Stimulated activated CD8-positive, alpha-beta memory T cell treated with anti-CD3 and anti-CD28 coated beads, Interleukin-15, amount 100 ng/mL, for 1 hour (primary cell): ENCODE measurements at places on chromosomes 1 and 21.

GRCh38 chr1:215568299-215568692, 1.2 kb downstream of the KCTD3 start:
- no peak for DNase-seq

DNA sequence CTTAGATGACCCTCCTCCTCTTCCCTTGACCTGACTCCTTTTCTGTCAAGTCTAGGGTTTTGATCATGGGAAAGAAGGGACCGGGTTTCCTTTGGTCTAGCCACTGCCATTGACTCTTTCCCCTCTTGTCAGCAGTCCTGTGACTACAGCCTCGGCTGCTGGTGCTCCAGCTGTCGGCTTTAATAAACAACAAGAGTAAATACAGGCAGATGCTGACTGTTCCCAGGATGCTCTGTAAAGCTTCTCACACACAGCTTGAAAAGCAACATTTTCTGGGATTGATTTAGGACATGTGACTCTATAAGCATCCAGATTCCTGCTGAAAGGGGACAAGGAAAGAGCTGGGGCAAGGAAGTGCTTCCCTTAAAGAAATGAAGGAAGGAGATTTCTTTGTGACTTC, 53.5 kb upstream of the CTTNBP2NL start:
- no peak for DNase-seq

DNA sequence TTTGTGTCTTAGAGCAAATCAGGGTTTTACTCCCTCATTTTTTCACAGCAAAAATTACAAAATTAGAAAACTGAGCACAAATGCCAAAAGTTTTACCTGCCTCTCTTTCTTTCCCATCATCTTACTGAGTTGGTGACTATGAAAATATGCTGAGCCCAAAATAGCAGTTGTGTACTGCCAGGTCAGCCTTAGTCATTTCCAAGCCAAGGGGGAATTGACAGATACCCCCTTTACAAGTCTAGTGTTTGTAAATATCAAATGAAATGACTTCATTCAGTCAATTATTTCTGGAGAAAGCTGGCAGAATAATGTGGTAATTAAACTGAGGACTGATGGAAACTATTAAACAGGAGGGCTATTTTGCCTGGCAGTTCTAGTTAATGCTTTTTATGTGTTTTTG, 11.4 kb upstream of the GORAB start:
- DNase-seq: no peak

- no peak for DNase-seq
These were observed 241.6 kb downstream of the PTPRC start for GRCh38 chr1:198880397-198880796.

DNA sequence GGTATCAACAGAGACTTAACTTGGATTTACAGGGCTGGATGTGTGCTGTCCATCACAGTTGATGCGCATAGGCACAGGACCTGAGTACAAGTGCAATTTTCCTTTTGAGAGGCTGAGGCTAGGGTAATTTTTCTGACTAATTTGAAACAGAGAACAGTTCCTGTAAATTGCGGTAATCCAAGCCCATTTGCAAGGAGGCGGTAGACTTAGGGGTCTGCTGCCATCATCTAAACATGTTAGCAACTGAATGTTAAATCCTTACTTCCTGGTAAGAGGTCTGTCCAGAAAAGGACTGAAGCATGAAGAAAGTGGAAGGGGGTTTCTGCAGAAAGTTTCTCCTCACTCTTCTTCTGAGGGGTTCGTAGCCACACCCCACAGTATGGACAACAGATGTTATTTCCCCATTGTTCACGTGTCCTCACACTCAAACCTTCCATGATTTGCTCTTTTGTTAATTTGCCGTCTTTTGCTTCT, 23.7 kb upstream of the C1orf198 start:
- DNase-seq: no peak

DNA sequence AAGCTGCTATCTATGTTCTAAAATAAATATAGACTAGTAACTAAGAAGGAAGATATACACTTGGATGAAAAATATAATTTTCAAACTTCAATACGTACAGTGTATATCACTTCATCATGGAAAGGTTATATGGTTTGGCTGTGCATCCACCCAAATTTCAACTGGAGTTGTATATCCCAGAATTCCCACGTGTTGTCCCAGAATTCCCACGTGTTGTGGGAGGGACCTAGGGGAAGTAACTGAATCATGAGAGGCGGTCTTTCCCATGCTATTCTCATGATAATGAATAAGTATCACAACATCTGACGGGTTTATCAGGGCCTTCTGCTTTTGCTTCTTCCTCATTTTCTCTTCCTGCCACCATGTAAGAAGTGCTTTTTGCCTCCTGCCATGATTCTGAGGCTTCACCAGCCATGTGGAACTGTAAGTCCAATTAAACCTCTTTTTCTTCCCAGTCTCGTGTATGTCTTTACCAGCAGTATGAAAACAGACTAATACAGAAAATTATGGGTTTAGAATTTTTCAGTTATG, 10.7 kb downstream of the NEGR1 start:
- DNase-seq: no peak
